Subcutaneous preadipocyte (primary cell): ENCODE measurements at places on chromosomes 1 and 21. TPM values are rescaled to one million over a fixed set of nuclear protein-coding genes. Genes with fewer than 3 reads are reported as not detected.

The SLC1A7 gene
- under 0.01 TPM in 1 of 2 replicates, not detected in the other for total RNA-seq

The OR10J1 gene
- not detected in 2 replicates for total RNA-seq

The KCNK1 gene
- 0.98 and 1.5 TPM in 2 replicates for total RNA-seq

The BCL2L15 gene
- 0.59 and 1.8 TPM in 2 replicates for total RNA-seq

The CCDC190 gene
- total RNA-seq: not detected in 2 replicates

The LCE6A gene
- total RNA-seq: not detected in 2 replicates

The HSD3B2 gene
- total RNA-seq: not detected in 2 replicates

The TAS1R3 gene
- under 0.01 TPM in 2 replicates for total RNA-seq

The CXADR gene
- total RNA-seq: 0.59 and 1.1 TPM in 2 replicates

The KCNC4 gene
- total RNA-seq: 1.1 and 1.4 TPM in 2 replicates

The MROH7 gene
- under 0.01 and 0.37 TPM in 2 replicates for total RNA-seq

The RBM11 gene
- total RNA-seq: not detected in 2 replicates
